ENCODE measurements at places on chromosomes 16 and 17.

- no peak for DNase-seq
Measured at GRCh38 chr16:694863-695354, 4.7 kb upstream of the WDR24 start.

GRCh38 chr17:9109933-9110332 lies 88.6 kb downstream of the NTN1 start:
- no peak for DNase-seq

DNA sequence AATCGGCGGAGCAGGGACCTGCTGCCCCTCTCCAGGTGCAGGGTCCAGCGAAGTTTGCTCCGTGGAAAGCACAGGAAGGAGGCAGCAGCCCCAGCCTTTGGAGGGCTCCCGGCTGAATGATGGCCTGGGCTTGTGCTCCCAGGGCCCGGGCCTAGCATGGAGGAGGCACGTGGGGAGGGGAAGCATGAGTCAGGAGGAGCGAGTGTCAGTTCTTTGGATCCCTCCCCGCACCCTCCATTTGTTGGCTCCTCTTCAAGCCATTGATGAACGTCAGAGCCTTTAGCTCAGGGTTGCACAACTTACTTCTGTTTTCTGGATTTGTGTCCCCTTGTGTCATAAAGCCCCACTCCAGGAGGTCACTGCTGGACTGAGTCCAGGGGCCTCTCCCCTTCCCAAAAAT lies 25.8 kb downstream of the TTYH2 start:
- no peak for DNase-seq

GRCh38 chr16:58009856-58010416 lies 8.7 kb downstream of the USB1 start:
- no peak for DNase-seq

DNA sequence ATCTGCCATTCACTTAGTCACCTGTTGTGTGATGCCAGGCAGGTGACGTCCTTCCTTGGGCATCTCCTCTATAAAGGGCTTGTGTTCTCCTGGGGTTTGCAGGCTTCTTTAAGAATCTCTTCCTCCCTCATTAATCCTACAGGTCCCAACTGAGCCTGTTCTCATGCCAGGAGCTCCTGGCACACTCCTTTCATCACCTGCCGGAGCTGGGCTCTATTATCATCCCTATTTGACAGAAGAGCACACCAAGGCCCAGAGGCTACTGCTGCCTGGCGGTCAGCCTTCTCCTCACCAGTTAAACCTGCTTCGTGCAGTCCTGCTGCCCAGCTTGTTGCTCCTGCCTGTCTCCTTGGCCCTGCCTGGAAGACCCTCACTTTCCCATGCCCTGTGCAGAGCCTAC lies 51.2 kb downstream of the RAI1 start:
- DNase-seq, result no peak

- peak; percentile 72 for DNase-seq
Measured at GRCh38 chr16:74726716-74727115, 26.1 kb upstream of the MLKL start.

- DNase-seq, result no peak
Measured at GRCh38 chr16:58639230-58639629, 9.6 kb upstream of the CNOT1 start.

- DNase-seq, result no peak
Measured at GRCh38 chr16:21060027-21060510, 90.6 kb downstream of the DNAH3 start.

GRCh38 chr17:41785091-41785858 lies 1.2 kb downstream of the JUP start:
- DNase-seq, result no peak

GRCh38 chr17:51164911-51165679 lies 1.1 kb upstream of the NME2 start:
- DNase-seq, result no peak

GRCh38 chr17:4500191-4500571 lies 1.5 kb downstream of the SPNS2 start:
- no peak for DNase-seq

DNA sequence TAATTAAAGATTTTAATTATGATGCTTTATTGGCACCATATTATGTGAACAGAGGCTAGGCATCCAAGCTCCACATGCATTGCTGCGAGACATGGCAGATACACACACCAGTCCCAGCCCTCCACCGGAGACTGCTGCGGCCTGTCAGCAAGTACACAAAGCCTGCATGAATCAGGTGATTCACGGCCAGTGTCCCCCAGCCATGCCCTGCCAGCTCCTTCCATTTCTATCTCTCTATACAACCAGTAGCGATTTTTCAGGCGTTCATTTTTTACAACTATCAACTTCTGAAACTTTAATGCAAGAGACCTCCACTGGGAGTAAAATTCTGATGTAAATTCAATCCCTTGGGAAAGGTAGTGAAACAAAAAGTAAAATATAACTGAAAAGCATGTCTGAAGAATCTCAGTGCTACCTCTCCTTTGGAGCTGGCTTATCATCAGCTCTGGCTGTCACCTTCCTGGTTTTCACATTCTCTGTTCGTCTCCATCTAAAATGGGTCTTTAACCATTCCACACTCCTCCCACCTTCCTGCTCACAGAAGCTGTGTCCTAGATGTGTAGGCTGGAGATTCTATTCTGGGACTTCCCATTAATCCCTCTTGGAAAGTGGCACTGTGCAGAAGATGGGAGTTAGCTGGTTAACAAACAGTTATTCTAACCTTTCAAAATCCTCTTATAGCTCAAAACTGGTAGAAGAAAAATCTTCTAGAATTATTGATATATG lies 32.2 kb downstream of the HS3ST3A1 start:
- no peak for DNase-seq

DNA sequence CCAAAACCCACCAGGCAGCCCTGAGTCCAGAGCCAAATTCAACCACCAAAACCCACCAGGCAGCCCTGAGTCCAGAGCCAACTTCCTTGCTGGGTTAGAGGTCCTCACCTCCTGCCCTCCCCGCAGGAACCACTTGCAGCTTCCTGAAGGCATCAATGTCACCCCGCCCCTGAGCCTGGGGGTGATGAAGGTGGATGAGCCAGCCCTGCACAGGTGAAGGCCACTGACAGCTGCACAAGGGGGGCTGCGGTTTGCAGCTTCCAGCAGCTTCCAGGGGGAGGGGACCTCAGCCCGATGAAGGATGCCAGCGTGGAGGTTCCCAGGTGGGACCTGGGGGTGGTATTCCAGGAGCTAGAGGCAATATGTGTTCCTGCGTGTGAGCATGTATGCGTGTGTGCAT lies 7.6 kb upstream of the CSNK1D start:
- no peak for DNase-seq

- DNase-seq, result no peak
Measured at GRCh38 chr16:68286153-68287074, 22.1 kb downstream of the SLC7A6 start.

- no peak for DNase-seq
Measured at GRCh38 chr17:69430488-69430887, 16.0 kb downstream of the MAP2K6 start.

GRCh38 chr17:61451538-61452300 lies 503 bp upstream of the TBX4 start:
- DNase-seq, result no peak

- DNase-seq, result no peak
Measured at GRCh38 chr16:67489401-67490083, 6.2 kb upstream of the AGRP start.

- peak; percentile 60 for DNase-seq
Measured at GRCh38 chr17:45906927-45907622, 12.7 kb downstream of the MAPT start.

DNA sequence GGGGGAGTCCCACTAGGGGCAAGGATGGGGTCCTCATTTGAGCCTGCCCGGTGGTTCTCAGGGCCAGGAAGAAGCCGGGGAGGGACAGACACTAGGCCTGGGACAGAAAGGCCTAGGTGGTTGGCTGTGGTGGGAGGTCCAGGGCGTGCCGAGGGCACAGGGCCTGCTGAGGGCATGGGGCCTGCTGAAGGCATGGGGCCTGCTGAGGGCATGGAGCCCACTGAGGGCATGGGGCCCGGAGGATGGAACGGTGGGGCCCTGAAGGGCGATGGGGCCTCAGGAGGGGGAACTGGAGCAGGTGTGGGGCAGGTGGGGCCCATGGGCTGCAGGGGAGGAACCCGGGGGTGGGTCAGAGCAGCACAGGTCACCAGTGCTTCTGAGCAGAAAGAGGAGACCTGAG lies 31.2 kb downstream of the PELP1 start:
- DNase-seq, result no peak

GRCh38 chr17:1625581-1625980 lies 3.1 kb downstream of the SLC43A2 start:
- no peak for DNase-seq

GRCh38 chr17:82870541-82870940 lies 30.7 kb upstream of the ZNF750 start:
- no peak for DNase-seq

DNA sequence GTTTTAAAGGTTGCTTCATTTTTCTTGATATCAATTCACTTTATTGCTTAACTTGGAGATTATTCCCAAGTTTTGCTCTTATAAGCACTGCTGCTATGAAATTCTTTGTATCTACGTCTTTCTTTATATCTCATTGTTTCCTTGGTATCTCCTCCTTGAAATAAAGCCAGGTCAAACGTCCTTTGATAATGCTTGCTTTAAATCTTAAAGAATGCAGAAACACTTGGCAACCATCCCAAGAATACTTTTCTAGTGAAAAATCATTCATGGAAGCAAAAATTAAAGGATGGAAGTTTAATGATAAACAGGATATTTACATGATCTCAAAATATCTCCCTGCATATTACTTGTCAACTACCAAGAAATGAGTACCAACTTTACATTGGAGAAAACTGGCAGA lies 175.2 kb downstream of the CPPED1 start:
- no peak for DNase-seq

GRCh38 chr17:20986767-20987510 lies 55.9 kb downstream of the USP22 start:
- DNase-seq, result no peak

- no peak for DNase-seq
Measured at GRCh38 chr17:48297825-48298224, 132.2 kb downstream of the SKAP1 start.

Data from activated T-cell treated with anti-CD3 and anti-CD28 coated beads, Interleukin-2, amount 50 U/mL, for 48 hours (primary cell).